ENCODE measurements at places on chromosomes 5 and 9. TPM values are rescaled to one million over a fixed set of nuclear protein-coding genes. Genes with fewer than 3 reads are reported as not detected.
A peak's percentile ranks its signal among the peaks of the same experiment; 100 is the strongest.

Gene FGF18
- total RNA-seq, result 1.0 TPM

DNA sequence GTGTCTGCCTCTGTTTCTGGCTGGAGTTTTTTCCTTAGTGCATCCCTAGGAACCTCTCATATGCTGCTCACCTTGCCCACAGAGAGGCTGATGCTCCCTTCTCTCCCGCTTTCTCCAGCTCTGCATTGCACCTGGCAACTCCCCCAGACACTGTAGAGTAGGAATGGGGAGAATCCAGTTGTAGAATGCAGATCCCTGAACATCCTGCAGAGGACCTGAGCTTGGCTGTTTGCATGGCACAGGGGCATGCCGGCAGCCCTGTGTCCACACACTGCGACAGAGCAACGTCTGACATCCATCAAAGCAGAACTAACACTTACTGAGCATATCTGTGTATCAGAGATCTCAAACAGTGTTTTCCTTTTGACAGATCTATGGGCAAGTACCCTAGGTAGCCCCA is 19.9 kb downstream of the IDNK start:
- no peaks in the 10 kb centered on the region for H3K36me3 ChIP-seq
- H3K27me3 ChIP-seq, result no peaks in the 10 kb centered on the region
- DNase-seq, result no peak
- H3K4me3 ChIP-seq, result no peak overlapping the region

Gene ZFAND5
- total RNA-seq, result 229 TPM

DNA sequence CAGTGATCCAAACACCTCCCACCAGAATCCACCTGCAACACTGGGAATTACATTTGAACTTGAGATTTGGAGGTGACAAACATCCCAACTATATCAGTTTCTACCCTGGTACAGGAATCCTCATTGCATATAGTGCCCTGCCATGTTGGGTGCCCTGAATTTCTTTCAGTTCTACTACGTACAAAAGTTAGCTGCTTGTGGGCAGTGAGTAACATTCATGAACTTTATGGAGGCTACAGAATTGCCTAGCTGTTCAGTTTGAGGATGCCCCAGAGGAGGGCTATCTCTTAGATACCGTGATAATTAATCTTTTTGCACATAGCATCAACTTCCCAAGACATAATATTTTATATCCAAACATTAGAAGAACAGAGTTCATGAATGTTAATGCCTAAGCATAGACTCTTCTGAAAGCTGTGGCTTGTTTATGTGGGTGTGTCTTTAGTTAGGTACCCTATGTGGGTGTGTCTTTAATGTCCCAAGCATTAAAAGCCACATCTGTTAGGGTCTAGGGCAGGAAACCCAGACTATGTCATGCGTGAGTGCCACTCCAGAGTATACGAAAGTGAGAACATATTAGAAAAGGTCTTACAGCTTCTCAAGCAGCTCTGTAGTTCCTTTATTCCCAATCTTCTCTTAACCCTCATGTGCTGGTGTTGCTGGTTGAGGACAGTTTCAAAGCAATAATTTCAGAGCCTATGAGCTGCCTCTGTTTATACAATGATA is 47.0 kb upstream of the CHD1 start:
- no peak overlapping the region for H3K27ac ChIP-seq
- no peak for DNase-seq
- no peaks in the 10 kb centered on the region for H3K27me3 ChIP-seq
- H3K4me1 ChIP-seq, result no peaks in the 10 kb centered on the region

GRCh38 chr5:6202149-6202967 is 176.0 kb downstream of the MED10 start:
- no peaks in the 10 kb centered on the region for H3K27me3 ChIP-seq
- no peaks in the 10 kb centered on the region for H3K4me1 ChIP-seq
- no peak for DNase-seq
- H3K27ac ChIP-seq, result no peak overlapping the region

GRCh38 chr5:40652441-40653220 is 27.1 kb upstream of the PTGER4 start:
- no peaks in the 10 kb centered on the region for H3K4me1 ChIP-seq
- H3K36me3 ChIP-seq, result no peaks in the 10 kb centered on the region
- H3K27me3 ChIP-seq, result no peaks in the 10 kb centered on the region
- H3K27ac ChIP-seq, result no peak overlapping the region
- H3K4me3 ChIP-seq, result no peak overlapping the region
- DNase-seq, result no peak

DNA sequence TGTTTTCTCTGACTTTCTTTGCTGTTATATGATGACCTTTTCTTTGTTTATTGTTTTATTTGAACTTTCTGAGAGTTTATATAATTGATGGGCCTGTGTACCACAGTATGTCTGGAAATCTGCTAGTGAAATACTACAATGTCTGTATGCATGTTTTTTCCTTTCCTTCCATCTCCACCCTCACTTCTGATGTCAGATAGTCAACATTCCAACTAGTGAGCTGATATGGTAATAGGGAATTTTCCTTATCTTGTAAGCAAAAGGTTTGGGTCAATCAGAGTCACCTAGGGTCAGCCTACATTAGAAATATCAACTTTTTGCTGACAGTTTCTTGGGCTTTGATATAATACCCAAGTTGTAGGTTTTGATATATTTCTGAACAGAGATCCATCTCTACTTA is 103.2 kb downstream of the MAT2B start:
- DNase-seq, result no peak
- H3K4me1 ChIP-seq, result no peaks in the 10 kb centered on the region
- no peak overlapping the region for H3K27ac ChIP-seq
- no peaks in the 10 kb centered on the region for H3K36me3 ChIP-seq

Gene SH3GL2
- total RNA-seq, result 2.5 TPM

DNA sequence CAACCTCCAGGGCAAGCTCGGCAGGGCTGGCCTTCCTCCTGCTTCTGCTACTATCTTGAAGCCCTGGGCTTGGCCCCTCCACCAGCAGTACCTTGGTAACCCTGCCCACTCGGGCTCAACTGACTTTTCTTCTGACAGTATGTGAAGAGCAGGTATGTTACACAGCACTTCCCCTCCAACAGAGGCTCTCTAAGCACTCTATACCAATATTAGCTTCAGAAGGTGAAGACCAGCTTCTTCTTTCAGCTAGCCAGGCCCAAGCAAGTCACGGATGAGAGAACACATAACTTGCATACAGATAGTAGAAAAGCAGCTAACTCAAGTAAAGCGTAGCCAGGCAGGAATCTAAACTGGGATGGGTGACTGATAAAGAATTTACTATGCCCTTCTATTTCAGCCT is 64.3 kb downstream of the FEM1C start:
- no peak overlapping the region for H3K4me3 ChIP-seq
- no peak for DNase-seq
- H3K4me1 ChIP-seq, result no peaks in the 10 kb centered on the region
- H3K27me3 ChIP-seq, result no peaks in the 10 kb centered on the region
- H3K27ac ChIP-seq, result no peak overlapping the region

DNA sequence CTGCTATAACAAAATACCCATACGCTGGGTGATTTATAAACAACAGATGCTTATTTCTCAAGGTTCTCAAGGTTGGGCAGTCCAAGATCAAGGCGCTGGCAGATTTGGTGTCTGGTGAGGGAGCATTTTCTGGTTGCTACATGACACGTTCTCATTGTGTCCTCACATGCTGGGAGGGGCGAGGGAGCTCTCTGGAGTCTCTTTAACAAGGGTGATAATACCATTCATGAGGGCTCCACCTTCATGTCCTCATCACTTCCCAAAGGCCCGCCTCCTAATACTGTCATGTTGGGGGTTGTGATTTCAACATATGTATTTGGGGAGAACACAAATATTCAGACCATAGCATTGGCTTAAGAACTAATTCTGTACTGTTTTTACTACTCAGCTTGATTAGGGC is 4.6 kb downstream of the CFAP90 start:
- no peak overlapping the region for H3K27ac ChIP-seq
- H3K27me3 ChIP-seq, result no peaks in the 10 kb centered on the region
- no peaks in the 10 kb centered on the region for H3K36me3 ChIP-seq
- no peak for DNase-seq

GRCh38 chr5:6603643-6604042 is 29.2 kb downstream of the NSUN2 start:
- peak; percentile 89 for DNase-seq
- no peaks in the 10 kb centered on the region for H3K4me1 ChIP-seq
- peaks cover 66% of the 10 kb centered on the region for H3K36me3 ChIP-seq
- no peak overlapping the region for H3K27ac ChIP-seq
- no peak overlapping the region for H3K4me3 ChIP-seq
- no peaks in the 10 kb centered on the region for H3K27me3 ChIP-seq

Gene DMAC1
- 20.5 TPM for total RNA-seq

- H3K36me3 ChIP-seq, result no peaks in the 10 kb centered on the region
- H3K4me3 ChIP-seq, result no peak overlapping the region
- DNase-seq, result no peak
- no peaks in the 10 kb centered on the region for H3K4me1 ChIP-seq
Measured at GRCh38 chr9:100379862-100380261, 27.1 kb upstream of the TEX10 start.

GRCh38 chr5:68449380-68449779 is 233.8 kb downstream of the PIK3R1 start:
- H3K36me3 ChIP-seq, result no peaks in the 10 kb centered on the region
- H3K27me3 ChIP-seq, result no peaks in the 10 kb centered on the region
- H3K4me3 ChIP-seq, result no peak overlapping the region
- DNase-seq, result no peak

- H3K36me3 ChIP-seq, result no peaks in the 10 kb centered on the region
- H3K4me3 ChIP-seq, result no peak overlapping the region
- peaks cover 19% of the 10 kb centered on the region for H3K4me1 ChIP-seq
- peak; percentile 15 for DNase-seq
- H3K27ac ChIP-seq, result no peak overlapping the region
Measured at GRCh38 chr9:14437354-14438231, 123.7 kb upstream of the NFIB start.

Gene PLPPR1
- total RNA-seq, result not detected

Gene PCDHAC2
- 2.0 TPM for total RNA-seq

DNA sequence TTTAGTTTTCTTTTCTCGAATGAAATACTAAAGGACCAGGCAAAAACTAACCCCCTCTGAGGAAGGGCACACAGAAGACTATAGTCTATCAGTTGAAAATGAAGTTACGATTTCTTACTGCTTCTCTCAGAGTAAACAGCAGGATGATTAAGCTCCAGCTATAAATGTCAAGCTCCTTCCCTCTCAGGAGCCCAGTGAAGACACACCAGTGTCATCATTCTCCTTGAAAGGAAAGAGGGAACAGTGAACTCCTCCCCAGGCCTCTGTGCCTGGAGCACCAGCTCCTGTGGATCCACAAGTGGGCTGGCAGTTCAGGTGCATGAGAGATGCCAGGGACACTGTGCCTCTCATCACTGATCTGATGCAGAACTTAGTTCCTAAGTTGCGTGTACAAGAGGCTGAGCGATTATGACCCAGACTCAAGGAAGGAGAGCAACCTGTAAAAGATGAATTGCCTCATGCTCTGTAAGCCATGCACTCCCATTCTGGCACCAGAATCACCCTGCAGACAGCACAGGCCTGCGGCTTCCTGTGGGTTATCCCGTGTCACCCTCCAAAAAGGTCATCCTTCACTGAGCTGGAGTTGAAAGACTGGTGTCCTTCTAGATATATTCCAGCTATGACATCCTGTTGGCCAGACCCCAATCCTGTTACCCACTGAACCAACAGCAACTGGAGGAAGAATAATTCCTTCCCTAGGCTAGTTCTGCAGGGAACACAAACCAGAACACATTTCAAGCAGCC is 394.0 kb downstream of the SEMA5A start:
- H3K27ac ChIP-seq, result no peak overlapping the region
- DNase-seq, result peak; percentile 34
- H3K36me3 ChIP-seq, result no peaks in the 10 kb centered on the region
- H3K4me3 ChIP-seq, result no peak overlapping the region
- H3K27me3 ChIP-seq, result no peaks in the 10 kb centered on the region

Gene ANXA1
- 442 TPM for total RNA-seq

GRCh38 chr9:91117474-91117891 is 244.2 kb downstream of the AUH start:
- H3K4me1 ChIP-seq, result peaks cover 17% of the 10 kb centered on the region
- no peak for DNase-seq
- H3K4me3 ChIP-seq, result no peak overlapping the region
- no peaks in the 10 kb centered on the region for H3K36me3 ChIP-seq
- peak overlapping the region; percentile 80 for H3K27ac ChIP-seq
- no peaks in the 10 kb centered on the region for H3K27me3 ChIP-seq

All from thyroid gland (tissue), 4 donors.